Endothelial cell of umbilical vein (primary cell): ENCODE measurements at places on chromosomes 7 and 10. TPM values are rescaled to one million over a fixed set of nuclear protein-coding genes. Genes with fewer than 3 reads are reported as not detected.

The HK1 gene
- polyA plus RNA-seq: 35.9 and 50.8 TPM in 2 replicates

The UCN3 gene
- not detected in 2 replicates for polyA plus RNA-seq

The SFMBT2 gene
- 0.08 and 0.14 TPM in 2 replicates for polyA plus RNA-seq

The TMEM213 gene
- polyA plus RNA-seq: not detected in 2 replicates

- DNase-seq: no peak
Measured at GRCh38 chr10:100307684-100308083, 21.2 kb upstream of the BLOC1S2 start.

DNA sequence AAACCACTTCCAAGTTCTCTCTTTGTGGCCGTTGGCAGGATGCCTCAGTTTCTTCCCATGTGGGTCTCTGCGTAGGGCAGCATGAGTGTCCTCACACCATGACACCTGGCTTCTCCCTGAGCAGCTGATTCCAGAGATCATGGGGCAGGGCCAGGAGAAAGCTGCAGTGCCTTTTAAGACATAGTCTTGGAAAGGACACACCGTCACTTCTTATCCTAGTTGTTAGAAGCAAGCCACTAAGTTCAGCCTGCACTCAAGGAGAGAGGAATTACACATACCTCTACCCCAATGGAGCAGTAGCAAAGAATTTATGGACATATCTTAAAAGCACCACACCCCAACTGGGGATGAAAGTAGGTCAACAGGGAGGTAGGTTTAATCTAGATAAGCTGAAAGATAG lies 16.4 kb downstream of the NODAL start:
- DNase-seq: no peak

GRCh38 chr7:150668472-150668911 lies 17.0 kb upstream of the GIMAP2 start:
- no peak for DNase-seq

DNA sequence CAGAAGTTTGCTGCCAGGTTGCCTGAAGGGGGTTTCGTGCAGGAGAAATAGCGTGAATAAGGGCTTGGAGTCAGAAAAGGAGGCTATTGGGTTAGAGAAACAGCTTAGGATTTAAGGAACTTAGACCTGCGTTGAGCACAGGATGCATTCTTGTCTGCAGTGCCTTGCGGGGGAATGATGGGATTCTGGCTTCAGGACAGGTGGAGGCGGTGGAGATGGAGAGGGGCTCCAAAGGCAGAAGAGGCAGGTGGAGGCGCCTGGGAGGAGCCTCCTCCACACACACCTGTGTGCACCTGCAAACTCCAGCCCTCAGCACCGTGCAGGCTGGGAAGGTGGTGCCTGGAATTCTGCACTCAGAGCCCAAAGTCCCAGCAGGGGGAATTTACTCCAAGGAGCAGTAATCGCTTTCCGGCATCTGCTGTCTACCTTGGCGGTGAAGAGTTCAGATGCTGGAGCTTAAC lies 1.8 kb downstream of the CLIP2 start:
- no peak for DNase-seq
